Effector memory CD8-positive, alpha-beta T cell (primary cell): ENCODE measurements at places on chromosomes 2 and 18.
A peak's percentile ranks its signal among the peaks of the same experiment; 100 is the strongest.

GRCh38 chr2:198756166-198756565 is 701.6 kb downstream of the SATB2 start:
- no peak for DNase-seq

DNA sequence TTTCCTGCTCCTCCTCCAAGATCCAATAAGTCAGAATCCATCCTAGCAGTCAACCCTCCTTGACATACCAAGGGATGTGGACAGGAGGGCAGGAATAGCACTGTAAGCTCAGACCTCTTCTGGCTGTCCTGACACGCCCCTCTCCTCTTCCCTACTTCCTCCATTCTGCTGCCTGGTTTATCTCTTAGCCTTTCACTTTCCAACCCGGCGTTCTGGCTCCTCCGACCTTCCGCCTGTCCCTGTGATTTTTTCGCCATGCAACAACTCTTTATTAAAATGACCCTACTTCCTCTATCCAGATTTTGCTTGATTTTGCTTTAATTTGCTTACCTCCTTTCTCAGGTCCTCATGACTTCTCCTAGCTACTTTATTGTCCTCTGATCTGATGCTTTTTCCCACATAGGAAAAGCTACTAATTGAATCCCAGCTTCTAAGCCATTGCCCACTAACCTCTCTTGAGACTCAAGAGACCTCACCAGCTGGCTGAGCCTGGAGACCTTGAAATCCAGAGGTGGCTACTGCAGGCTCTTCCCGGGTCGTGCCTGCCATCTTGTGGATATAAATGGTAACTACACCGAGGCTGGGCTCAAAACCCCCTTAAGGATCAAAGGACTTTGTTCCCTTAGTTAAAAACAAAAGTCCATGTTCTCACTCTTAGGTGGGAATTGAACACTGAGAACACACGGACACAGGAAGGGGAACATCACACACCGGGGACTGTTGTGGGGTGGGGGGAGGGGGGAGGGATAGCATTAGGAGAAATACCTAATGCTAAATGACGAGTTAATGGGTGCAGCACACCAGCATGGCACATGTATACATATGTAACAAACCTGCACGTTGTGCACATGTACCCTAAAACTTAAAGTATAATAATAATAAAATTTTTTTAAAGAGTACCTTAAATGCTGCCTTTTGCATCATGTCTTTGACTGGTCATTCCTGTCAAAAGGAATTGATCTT is 139.4 kb downstream of the AKAIN1 start:
- DNase-seq: peak; percentile 3

- no peak for DNase-seq
Observed at GRCh38 chr2:118250001-118250400, 161.7 kb downstream of the INSIG2 start.

DNA sequence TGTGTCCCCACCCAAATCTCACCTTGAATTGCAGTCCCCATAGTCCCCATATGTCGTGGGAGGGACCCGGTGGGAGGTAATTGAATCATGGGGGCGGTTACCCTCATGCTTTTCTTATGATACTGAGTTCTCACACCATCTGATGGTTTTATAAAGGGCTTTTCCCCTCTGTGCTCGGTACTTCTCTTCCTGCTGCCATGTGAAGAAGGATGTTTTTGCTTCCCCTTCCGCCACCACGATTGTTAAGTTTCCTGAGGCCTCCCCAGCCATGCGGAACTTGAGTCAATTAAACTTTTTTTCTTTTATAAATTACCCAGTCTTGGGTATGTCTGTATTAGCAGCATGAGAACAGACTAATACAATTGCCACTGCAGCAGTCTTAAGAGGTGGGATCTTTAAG is 134.9 kb downstream of the LTBP1 start:
- no peak for DNase-seq

DNA sequence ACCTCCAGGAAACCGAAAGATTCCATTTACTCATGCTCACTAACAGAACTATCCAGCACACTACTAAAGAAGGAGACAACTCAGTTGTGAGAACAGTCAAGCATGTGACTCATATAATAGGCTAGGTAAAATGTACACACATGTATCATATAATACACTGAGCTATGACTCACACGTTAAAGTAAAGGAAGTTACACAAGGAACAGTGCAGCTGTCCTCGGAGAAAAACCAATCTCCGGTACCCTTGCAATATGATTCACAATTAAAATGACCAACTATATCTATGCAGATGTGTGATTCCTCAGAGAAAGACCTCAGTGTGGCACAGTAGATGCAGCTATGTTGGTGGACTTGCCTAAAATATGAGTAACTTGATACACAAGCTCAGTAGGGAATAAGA is 76.5 kb downstream of the STRN start:
- DNase-seq: no peak

- no peak for DNase-seq
Observed at GRCh38 chr2:223416815-223417610, 185.1 kb downstream of the SCG2 start.

- DNase-seq: no peak
Observed at GRCh38 chr2:189613650-189614420, 33.2 kb upstream of the SLC40A1 start.

DNA sequence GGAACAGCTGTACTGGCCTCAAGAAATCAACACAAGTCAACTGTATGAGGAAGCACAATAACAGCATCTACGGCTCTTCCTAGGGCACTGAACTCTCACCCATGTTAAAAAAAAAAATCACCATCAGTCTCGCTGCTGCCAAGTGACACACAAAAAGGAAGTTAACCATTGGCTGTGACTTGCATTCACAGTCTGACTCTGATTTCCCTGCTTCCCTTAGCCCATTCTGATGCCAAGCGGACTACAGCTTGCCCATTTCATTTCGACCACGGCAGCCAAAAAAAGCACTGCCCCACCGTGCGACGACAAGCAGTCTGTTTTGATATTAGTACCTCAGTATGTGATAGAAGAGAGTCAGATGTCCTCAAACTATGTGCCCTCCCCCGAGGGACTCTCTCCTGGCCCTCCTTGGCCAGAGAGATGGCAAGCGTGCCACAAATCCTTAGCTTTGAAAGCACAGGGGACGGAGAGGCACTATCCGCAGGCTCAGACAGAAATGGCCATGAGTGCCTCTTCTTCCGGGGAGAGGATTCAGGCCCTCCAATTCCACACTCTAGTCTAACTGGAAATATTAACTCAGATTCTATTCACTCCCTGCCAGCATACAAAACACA is 250.0 kb downstream of the TCF4 start:
- no peak for DNase-seq

DNA sequence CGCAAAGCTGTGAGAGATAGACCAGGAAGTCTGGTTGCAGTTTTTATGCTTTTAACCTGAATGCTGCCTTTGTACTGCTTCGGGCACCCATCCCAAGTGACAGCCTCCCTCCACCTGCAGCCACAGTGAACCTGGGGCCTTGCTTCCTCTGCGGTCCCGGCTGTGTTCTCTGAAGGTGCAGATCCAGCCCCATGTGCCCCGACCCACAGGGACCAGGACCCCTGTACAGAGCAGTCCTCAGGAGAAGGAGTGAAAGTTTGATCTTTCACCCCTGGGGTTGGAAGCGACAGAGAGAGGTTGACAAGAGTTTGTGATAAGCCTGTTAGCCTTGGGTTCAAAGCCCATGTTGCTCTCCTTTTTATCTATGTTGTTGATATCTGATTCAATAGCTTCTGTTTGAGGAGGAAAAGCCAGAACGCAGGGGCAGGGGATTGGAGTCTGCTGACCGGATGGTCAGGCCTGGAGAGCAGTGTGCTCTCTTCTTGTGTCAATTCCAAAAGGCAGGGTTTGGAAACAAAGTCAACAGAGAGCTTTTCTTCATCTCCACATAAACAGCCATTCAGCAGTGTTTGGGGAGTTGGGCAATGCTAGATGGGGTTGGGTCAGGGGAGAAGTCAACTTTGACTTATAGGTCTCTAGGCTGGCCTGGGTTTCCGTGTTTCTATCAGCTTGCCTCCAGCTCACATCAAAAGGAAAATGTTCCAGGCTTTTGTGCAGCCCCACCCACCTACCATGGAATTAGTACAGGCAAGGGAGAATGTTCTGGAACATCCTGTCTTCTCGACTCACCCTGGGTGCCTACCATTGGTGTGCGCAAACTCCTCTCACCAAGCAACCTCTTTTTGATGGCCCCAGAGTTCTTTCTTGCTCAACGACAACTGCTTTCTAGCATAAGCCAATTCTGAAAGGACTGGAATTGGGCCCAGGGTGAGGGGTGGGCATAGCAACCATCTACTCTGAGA is 214.9 kb downstream of the ALPK2 start:
- no peak for DNase-seq

DNA sequence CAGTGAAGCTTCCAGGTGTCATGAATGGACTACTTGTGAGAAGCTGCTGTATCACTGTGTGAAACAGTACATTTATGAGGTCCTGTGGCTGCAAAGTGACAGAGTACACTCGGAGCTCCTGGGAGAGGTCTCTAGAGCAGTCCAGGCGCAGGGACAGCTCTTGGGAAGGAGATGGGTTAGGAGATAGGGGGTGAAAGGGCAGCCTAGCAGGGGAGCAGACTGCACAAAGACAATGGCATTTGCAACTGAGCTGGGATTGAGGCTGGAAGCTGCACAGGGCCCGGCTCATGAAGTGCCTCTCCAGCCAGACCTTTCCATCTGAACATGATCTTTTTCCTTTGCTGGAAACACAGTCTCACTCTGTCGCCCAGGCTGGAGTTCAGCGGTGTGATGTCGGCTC is 83.6 kb downstream of the RHOB start:
- no peak for DNase-seq

GRCh38 chr2:6497048-6497447 is 368.7 kb downstream of the CMPK2 start:
- no peak for DNase-seq

GRCh38 chr2:45826460-45826859 is 175.0 kb downstream of the PRKCE start:
- no peak for DNase-seq

- DNase-seq: no peak
Observed at GRCh38 chr2:101619191-101619591, 78.3 kb upstream of the MAP4K4 start.

- DNase-seq: no peak
Observed at GRCh38 chr18:70287731-70288130, 1.1 kb upstream of the SOCS6 start.
